ENCODE measurements at places on chromosomes 1 and 21.

GRCh38 chr1:86848654-86849053 lies 65.3 kb downstream of the SELENOF start:
- DNase-seq: no peak

- DNase-seq: no peak
These were observed 2.9 kb downstream of the DDI2 start for GRCh38 chr1:15620155-15620545.

DNA sequence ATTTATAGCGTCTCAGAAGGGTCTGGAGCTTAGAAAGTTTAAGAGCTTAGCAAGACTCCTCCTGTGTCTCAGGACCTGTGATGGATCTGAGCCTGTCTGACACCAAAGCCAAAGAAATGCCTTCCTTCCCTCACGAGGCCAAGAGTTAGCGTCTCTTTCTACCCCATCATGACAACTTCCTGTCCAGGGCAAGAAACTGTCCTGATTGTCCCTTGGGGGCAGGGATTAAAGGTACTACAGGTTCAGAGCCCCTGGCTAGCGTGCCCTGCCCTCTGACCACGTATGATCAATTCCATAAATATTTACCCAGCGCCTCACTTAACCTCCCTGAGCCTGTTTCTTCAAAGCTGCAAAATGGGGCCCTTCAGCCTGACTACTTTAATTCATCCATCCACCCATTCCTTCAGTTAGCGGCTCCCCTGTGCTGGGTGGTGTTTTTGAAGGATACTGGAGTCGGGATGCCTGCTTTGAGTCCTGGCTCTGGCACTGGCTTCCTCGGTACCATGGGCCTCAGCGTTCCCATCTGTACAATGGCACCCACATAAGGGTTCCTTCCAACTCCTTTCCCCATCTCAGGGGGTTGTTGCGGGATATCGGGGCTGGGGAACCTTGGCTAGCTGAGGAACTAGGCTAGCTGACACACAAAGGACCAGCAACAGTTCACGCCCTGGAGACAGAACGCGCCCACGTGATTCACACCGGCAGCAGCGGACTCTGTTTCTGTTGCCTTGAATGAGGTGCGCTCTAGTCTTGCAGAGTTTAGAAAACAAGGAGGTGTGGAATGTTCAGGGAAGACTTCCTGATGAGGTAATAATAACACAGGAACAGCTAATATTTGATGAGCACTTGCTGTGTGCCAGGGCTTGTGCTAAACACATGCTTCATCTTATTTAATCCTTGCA lies 23.0 kb upstream of the EPHA2 start:
- no peak for DNase-seq

DNA sequence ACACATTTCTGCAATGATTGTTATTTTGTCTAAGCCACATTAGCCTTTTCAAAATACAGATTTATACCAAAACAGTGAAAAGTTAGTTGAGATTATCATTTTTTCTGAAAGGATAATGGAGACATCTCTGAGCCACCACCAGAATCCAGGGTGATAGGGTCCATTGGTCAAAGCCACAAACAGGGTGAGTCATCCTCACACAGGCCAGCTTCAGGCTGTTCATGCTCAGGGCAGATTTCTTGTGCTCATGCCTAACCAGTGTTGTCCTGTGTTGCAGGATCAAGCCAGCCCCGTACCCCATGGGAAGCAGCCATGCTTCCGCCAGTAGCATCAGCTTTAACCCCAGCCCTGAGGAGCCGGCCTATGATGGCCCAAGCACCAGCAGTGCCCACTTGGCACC lies 13.4 kb downstream of the ELOA start:
- DNase-seq: no peak

DNA sequence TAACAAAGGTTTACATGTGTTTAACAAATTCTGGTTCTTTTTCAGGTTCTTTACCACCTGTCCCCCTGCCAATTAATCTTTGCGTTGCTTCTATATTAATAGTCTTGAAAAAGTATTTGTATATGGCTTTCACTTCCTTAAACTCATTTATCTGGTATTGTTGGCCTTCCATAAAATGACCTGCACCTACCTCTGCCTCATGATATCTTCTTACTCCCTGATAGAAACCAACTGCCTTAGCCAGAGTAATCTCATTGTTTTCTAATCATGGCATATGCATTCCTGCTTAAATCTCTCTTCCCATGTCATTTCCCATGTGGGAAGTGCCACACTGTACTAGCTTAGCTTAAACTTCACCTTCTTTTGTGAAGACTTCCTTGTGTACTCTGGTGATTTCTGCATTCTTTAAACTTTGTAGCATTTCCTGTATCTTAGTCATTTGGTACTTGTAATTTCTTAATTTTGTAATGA lies 8.7 kb downstream of the SMG7 start:
- DNase-seq: no peak

- no peak for DNase-seq
These were observed 7.3 kb downstream of the SLC45A3 start for GRCh38 chr1:205672970-205673369.

- no peak for DNase-seq
These were observed 5.3 kb downstream of the FTCD start for GRCh38 chr21:46150073-46150472.

- DNase-seq: no peak
These were observed 1.6 kb upstream of the RAB7B start for GRCh38 chr1:206004826-206005225.

- DNase-seq: no peak
These were observed 167.9 kb downstream of the KIF26B start for GRCh38 chr1:245322673-245323072.

- DNase-seq: no peak
These were observed 83.1 kb downstream of the VWA5B1 start for GRCh38 chr1:20373764-20374163.

- no peak for DNase-seq
These were observed 137.1 kb downstream of the ETS2 start for GRCh38 chr21:38942748-38943211.

GRCh38 chr1:119219711-119220110 lies 79.3 kb upstream of the WARS2 start:
- no peak for DNase-seq

GRCh38 chr1:93629101-93630059 lies 52.3 kb downstream of the BCAR3 start:
- DNase-seq: peak; percentile 29

GRCh38 chr1:146010126-146010738 lies 11.3 kb downstream of the HJV start:
- no peak for DNase-seq

DNA sequence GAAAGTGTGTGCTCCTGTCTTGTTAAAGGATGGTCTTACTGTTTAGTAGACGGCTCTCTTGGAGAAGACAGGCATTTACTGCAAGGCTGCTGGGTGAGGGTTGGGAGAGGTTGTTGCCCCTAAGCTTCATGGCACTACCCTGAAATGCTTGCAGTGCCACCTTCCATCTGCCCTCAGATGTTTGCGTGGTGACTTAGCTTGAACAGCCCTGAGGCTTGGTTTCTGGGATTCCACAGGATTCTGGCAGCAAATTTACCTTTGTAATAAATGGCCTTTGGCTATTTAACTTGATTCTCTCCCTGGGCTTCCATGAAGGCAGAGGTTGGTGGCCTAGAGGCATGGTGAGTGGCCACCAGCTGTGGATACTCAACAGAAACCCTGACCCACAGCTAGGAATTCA lies 11.6 kb downstream of the MTARC1 start:
- no peak for DNase-seq

DNA sequence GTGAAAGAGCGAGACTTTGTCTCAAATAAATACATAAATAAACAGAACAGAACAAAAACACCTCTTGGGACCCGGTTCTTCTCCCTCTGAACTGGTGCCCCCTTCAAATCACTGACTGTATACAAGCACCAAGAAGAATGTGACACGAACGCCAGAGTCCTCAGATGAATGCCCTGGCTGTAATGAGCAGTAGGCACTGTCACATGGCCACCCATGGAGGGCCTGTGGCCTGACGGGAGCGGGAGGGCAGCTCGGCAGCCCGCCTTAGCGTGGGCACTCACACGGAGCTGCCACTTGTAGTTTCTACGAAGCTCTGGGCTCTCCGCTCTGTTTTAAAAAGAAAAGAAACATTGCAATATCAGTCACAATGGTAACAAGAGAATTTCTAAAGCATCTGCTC lies 146.0 kb downstream of the PEX14 start:
- DNase-seq: no peak

GRCh38 chr1:31234870-31235269 lies 4.8 kb downstream of the NKAIN1 start:
- DNase-seq: no peak

- no peak for DNase-seq
These were observed 237.6 kb downstream of the PTPRC start for GRCh38 chr1:198876371-198876871.

GRCh38 chr1:241848686-241849344 lies 811 bp downstream of the EXO1 start:
- DNase-seq: no peak

GRCh38 chr1:27391511-27392095 lies 819 bp upstream of the GPR3 start:
- DNase-seq: no peak

DNA sequence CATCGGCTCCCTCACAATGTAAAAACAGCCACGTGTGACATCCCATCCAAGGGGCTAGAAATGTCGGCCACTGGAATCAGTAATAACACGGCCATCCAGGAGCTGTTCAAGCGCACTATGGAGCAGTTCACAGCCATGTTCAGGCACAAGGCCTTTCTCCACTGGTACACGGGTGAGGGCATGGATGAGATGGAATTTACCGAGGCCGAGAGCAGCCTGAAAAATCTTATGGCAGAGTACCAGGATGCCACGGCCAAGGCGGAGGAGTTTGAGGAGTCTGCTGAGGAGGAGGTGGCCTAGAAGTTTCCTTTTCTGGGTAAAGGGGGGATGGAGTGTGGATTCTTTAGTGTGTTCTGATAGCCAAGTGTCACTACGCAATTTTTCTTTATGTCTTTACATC lies 61.1 kb upstream of the MAP1LC3C start:
- DNase-seq: no peak

DNA sequence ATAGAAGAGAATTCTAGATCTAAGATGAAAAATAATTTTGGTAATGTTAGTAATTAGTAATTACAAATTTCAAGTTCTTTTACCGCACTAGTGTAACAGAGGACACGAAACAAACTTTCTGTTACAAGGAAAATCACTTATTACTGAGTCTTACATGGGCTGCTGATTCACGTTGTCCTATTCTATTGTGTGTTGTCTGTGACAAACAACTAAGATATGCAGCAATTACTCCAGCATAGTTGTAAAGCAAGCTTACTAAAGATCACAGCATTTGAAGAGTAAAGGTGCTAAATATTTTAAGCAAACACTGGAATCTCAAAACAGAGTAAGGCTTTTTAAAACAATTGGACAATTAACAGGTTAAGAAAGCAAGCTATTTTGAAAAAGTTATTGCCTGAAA lies 502.3 kb downstream of the KCNT2 start:
- DNase-seq: no peak

- DNase-seq: no peak
These were observed 16.1 kb upstream of the SLAMF6 start for GRCh38 chr1:160538985-160539651.

GRCh38 chr1:210129759-210130158 lies 102.8 kb upstream of the SERTAD4 start:
- DNase-seq: no peak

- no peak for DNase-seq
These were observed 1568.3 kb downstream of the AMY1C start for GRCh38 chr1:105317976-105318375.

GRCh38 chr21:35281956-35282355 lies 232.9 kb upstream of the RUNX1 start:
- DNase-seq: no peak

GRCh38 chr1:198986442-198986841 lies 347.6 kb downstream of the PTPRC start:
- no peak for DNase-seq

DNA sequence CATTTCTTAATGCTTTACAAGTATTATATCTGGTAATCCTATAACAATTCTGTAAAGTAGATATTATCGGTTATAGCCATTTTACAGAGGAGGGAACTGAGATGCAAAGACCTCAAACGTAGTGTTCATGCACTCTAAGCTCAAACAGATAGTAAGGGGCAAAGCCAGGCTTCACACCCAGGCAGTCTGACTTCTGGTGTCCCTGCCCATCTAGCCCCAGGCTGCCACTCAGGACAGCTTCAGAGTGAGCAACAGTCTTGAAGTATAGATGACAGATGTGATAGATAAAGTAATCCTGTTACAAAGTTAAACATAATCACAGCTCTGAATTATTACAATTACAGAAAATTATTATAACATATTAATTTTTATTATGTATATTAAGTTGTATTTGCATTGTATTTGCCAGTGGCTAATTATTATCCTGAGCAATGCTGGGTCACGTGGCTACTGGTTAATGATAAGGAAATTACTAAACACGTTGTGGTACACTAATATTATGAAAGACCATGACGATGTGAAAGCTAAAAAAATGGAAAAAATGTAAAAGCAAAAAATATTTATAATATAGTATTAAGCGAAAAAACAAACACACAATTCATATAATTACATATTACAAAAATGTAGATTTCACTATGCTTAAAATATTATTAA lies 6.1 kb upstream of the TRAF3IP3 start:
- DNase-seq: no peak

DNA sequence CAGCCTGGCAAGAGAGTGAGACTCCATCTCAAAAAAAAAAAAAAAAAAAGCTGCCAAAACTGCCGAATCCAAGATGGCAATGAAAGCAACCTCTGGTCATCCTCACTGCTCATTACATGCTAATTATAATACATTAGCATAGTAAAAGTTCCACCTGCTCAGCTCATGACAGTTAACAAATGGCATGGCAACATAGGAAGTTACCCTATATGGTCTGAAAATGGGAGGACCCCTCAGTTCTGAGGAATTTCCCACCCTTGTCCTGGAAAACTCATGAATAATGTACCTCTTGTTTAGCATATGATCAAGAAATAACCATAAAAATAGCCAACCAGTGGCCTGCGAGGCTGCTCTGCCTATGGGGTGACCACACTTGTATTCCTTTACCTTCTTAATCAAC lies 93.1 kb upstream of the PGBD5 start:
- DNase-seq: no peak

DNA sequence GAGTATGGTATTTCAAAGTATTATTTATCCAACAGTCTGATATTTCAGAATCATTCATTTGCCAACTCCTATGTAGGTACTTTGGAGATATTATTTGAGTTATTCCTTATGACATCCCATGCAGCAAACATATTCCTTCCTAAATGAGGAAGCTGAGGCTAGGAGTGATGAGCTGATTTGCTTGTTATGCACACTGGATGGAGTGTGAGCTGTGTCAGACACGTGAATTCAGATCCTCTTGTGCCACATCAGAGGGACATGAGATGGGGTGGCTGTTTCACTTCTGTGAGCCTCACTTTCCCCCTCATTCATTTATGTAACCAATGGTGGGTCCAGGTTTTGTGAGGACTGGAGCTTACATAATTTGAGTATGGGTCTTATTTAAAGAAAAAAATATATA lies 215.9 kb downstream of the DISC1 start:
- no peak for DNase-seq

DNA sequence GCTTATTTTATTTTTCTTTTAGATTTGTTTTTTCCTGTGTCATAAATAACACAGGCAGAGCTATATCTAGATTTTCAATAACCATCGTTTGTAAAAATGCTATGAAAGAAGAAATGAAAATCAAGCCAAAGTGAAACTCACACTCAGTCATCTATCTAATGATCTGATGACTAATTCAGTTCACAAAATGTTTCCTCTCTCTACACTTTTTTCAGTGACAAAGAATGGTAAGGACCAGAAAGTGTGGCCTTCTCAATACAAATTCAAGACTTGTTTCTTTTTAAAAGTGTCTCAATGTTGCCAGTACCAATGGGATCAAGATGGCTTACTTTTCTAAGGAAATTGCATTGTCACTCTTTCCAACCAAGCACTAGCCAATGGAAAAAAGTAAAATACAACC lies 282.8 kb upstream of the PKN2 start:
- DNase-seq: no peak
